Lung microvascular endothelial cell (primary cell): ENCODE measurements at places on chromosomes 2 and 18.
A peak's percentile ranks its signal among the peaks of the same experiment; 100 is the strongest.

DNA sequence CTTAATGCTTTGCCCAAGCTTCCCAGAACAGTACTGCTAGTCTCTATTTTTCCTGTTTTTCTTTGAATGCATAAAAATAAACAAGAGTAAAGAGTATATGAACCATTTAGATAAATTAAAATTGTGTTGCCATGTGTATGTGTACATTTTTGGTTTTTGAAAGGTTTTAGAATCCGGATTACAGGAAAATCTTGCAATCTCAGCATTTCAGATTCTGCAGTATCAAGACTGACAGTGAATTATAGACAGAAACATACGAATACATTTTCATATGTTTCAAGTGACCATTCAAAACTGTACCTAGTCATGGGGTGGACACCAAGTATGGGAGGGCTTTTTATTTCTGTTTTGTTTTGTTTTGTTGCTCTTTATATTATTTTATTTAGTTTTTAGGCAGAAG is 604.1 kb downstream of the LRP1B start:
- DNase-seq, result no peak

DNA sequence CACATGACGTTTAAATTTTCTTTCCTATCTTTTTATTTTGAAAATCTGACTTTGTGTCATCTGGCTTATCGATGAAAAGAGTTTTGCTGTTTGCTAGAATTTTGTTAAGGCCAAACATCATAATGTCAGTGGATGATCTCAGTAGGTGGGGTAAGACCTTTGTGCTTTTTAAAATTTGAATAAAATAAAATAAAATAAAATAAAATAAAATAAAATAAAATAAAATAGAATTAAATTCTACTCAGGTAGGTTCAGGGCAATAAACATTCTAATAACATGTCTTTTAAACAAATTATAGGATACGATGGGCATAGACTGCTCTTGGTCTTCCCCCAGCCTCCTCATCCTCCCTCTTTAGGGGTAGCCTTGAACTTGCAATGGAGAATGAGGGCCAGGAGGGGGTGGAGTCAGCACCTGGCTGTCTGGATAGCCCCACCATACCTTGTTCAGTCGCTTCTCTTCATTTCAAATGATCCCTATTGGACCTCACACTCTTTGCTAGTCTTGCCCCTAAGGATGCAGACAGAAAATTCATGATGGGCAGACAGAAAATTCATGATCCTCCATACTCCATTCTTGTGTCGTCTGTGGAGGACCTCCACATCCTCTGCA is 8.1 kb downstream of the LDLRAD4 start:
- DNase-seq, result no peak

- peak; percentile 67 for DNase-seq
Measured at GRCh38 chr2:110120171-110121051, 4.8 kb upstream of the MALL start.

- peak; percentile 77 for DNase-seq
Measured at GRCh38 chr2:28338046-28338817, 54.4 kb upstream of the FOSL2 start.

- DNase-seq, result no peak
Measured at GRCh38 chr2:144389151-144389929, 130.6 kb downstream of the ZEB2 start.

DNA sequence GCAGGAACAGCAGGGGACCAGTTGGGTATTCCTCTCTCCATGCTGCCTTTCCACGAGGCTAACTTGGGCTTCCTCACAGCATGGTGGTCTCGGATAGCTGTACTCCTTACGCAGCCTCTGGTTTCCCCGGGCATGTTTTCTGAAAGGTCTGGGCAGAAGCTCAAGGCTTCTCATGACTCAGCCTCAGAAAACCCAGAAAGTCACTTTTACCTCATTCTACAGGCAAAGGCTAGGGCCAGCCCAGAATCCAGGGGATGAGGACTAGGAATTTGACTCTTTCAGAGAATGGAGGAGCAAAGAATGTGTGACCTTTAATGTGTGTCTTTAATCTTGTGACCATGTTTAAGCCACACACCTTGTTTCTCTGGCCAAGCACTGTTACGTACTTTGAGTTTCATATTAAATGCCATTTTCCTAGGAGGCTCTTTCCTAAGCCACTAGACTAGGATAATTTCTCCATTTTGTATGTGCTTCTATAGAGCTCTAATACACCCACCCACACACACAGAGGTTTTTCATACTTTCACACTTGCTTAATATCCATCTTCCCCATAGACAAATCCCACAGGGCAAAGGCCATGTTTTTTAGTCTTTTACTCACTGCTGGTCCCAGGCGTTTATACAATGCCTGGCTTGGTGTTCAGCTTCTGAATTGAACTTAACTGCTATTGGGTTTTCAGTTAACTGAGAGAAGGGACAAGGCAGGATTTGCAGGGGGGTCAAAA is 77.3 kb downstream of the LONRF2 start:
- no peak for DNase-seq

DNA sequence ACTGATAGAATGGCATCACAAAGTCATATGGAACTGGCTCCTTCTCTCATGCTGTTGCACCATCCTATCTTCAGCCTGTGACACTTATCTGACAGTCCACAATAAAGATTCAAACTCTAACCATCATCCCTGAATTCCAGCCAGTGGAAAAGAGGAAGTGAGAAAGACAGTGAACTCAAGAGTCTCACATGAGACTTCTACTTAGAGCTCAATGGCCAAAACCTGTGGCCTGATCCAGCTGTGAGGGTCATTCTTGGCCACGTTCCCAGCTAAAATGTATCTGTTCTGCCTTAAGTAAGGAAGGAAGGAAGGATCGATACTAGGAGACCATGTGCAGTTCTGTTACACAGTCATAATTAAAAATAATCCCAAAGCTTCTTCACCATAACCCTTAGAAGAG is 73.6 kb downstream of the RND3 start:
- no peak for DNase-seq

DNA sequence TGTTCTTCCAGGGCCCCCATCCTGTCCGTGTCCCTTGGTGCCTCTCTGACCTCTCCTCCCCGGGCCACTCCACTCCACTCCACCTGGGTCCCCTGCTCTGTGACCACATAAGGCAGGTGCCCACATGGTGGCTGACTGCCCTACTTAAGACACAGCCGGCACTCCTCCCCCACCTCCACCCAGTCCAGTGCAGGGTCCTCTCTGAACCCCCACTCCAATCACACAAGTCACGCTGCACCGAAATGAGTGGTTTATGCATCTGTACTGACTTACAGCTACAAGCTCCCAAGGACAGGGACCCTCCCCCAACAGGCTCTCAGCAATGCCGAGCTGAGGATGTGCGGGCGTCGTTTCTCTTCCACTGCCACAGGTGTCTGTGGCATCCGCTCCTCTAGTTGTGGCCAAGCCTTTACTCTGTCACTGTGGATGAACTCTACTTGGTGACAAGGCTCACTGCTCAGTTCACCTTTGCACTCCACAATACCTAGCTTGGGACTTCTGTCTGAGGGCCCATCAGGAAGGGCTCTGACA is 48.3 kb downstream of the TFCP2L1 start:
- no peak for DNase-seq

- no peak for DNase-seq
Measured at GRCh38 chr2:32746669-32747068, 118.8 kb downstream of the TTC27 start.

GRCh38 chr2:62596061-62596921 is 90.3 kb upstream of the TMEM17 start:
- peak; percentile 84 for DNase-seq

- DNase-seq, result no peak
Measured at GRCh38 chr2:80113399-80113798, 191.2 kb downstream of the LRRTM1 start.

- DNase-seq, result no peak
Measured at GRCh38 chr2:108935271-108935741, 53.7 kb downstream of the EDAR start.

GRCh38 chr2:11140492-11140891 is 14.8 kb upstream of the SLC66A3 start:
- DNase-seq, result no peak

DNA sequence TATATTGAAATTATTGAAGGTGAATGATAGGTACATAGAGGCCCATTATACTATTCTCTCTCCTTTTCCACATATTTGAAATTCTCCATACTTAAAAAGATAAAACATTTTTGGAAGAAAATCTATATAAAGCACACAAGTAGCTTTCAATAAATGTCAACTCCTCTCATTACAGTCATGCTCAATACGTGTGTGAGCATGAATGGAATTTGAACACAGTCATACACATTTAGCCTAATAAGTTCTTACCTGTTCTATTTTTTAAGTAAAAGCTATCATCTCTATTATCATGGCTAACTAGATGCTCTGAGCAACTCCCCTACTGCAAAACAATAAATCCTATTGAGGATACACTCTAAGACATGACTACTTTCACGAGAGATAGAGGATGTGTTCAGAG is 41.9 kb upstream of the SPATS2L start:
- DNase-seq, result no peak

- DNase-seq, result no peak
Measured at GRCh38 chr2:122999258-122999657, 1025.8 kb upstream of the CNTNAP5 start.

GRCh38 chr2:123513351-123513750 is 511.7 kb upstream of the CNTNAP5 start:
- no peak for DNase-seq

DNA sequence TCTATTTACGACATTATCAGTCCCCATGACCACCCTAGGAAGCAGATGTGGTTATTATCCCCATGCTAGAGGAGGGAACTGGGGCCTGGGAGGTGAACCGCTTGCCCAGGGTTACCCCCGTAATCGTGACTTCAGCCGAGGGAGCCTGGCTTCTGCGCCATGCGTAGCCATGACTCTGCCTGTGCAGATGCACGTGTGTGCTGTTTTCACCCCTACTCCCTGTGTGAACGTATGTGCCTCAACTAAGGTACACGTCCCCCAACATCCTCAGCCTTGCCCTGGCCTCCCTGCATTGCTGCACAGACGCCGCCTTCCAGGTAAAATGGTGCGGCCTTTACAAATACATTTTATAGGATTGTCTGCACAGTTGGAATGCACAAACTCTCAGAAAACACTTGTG is 40.2 kb downstream of the LPIN1 start:
- DNase-seq, result no peak

GRCh38 chr2:20326163-20326780 is 24.4 kb downstream of the PUM2 start:
- DNase-seq, result peak; percentile 75

DNA sequence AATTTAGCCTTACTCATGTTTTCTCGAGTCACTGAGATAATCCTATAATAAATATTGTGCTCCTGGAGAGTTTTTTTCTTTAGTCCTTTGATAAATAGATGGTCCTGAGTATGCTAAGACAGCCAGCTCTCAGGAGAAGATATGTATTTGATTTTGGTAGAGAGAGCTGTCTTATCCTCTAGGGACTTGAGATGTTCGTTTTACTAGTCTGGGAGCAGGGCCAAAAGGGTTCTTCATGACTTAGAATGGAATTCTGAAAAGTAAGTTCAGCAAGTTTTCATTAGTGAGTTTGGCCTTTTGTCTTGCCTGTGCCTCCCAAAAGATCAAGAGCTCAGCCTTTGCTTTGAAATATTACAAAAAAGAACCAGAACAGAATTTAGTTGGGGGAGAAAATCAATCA is 246.7 kb downstream of the BABAM2 start:
- DNase-seq, result no peak

- DNase-seq, result no peak
Measured at GRCh38 chr2:1594373-1595171, 149.7 kb downstream of the PXDN start.

DNA sequence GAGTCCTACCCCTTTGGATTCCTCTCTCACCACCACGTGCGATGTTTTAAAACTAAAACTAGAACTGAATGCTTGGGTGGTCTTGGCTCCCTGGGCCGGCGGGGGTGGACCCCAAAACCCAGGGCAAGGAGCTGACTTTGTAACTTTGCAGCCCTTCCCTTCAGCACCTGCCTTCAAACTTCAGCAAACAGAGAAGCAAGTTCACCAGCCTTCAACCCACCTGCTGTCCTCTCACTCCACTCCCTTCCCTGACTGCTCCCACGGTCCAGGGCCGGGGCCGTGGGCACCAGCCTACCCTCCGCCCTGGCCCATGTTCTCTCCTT is 54.5 kb downstream of the COL6A3 start:
- no peak for DNase-seq

- DNase-seq, result peak; percentile 3
Measured at GRCh38 chr2:63058921-63059792, 8.5 kb downstream of the OTX1 start.

DNA sequence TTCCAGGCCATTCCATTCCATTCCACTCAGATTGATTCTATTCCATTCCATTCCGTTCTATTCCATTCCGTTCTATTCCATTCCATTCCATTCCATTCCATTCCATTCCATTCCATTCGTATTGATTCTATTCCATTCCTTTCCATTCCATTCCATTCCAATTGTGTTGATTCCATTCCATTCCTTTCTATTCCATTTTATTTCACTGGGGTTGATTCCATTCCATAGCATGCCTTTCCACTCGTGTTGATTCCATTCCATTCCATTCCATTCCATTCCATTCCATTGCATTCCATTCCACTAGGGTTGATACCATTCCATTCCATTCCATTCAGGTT is 1142.3 kb downstream of the RPIA start:
- peak; percentile 33 for DNase-seq

GRCh38 chr2:2579814-2580213 is 248.7 kb upstream of the MYT1L start:
- DNase-seq, result no peak

DNA sequence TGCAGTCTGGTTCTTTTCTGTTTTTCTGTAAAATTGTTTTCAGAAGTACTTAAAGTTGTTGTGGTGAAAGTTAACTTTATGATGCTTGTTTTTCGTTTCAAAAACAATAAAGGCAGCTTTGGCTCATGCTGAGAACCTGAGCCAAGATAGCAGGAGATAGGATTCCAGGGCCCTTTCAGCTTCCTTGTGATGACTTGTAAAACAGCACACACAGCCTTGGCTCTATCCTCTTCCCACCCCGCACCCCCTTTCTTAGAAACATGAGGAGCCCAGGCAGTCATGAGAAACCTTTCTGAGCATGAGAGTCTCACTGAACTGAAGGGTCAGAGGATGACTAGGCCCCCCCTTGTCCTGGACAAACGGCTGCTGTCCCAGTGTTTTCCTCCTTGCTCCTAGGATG is 12.4 kb upstream of the CHRNA1 start:
- no peak for DNase-seq

DNA sequence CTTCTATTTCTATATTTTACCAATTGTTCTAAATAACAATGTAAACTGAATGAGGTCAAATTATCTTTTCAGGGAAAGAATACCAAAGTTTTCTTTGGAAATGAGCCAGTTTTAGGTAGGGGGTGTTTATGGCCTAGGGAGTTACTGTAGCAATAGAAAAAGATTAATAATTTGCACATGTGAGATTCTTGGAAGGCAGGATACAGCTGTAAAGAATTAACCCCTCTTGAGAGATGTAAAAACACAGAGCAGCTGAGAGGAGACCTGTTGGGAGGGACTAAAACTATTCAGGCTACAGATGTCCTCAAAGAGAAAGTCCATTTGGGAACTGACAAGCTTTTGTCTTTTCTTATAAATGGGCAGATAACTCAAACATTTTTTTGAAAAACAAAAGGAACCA is 182.2 kb downstream of the FIGN start:
- no peak for DNase-seq

DNA sequence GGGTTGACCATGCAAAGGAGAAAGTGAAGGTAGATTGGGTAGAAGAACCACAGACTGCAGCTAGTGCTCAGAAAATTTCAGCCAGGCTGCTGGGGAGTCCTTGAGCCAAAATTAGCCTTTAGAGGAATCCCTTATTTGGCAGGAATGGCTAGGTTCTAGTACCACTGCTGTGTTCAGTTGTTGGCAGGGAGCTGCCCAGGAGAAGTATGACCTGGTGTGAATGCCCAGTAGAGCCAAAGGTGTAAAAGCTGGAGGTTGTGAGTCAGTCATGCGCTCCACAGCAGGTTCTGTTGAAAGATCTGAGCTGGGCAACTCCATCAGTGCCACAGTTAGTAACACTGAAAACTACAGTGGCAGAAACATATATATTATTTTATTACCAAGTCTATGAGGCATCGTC is 36.4 kb upstream of the TBR1 start:
- no peak for DNase-seq
